Activated CD8-positive, alpha-beta memory T cell treated with anti-CD3 and anti-CD28 coated beads for 4 hours (primary cell): ENCODE measurements at places on chromosomes 12 and 14.

- DNase-seq, result no peak
These were observed 15.7 kb downstream of the CLEC4C start for GRCh38 chr12:7731486-7731885.

GRCh38 chr12:54060975-54061778 lies 7.5 kb downstream of the HOXC4 start:
- no peak for DNase-seq

DNA sequence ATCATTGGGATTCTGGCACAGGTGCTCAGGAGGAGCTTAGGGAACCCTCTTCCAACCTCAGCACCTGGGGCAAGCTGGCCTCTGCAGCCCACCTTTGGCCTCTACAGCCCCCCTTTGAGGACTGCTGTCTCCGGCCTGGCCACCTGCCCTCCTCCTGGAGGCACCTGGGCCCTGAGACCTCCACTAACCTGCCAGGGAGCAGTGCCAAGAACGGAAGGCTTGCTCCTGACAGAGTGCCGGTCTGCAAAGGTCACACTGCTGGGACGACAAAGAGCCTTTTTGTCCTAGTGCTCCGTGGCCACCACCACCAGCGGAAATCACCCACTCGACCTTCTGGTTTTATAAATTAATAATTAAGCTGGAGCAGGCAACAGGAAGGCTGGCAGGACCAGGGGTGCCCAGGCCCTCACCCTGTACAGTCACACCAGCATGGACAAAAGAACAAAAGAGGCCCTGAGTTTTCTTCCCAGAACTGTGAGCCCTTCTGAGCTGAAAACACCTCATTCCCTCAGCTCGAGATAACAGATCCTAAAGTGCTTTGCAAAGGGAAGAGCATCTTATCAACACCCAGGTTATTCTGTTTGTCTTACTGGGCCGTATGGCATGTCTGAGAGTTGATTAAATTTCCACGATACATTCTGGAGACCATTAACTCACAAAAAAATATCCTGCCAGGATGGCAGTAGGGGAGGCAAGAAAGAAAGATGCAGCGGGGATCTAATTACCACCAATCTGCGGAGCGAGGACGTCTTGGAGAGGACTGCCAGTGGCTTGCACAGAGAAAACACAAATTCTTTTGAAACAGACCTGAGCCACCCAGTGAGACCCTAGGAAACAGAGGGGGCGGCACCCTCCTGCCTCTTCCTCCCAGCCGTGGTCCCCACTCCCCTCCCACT lies 8.2 kb downstream of the TESC start:
- DNase-seq, result no peak

- DNase-seq, result no peak
These were observed 65.0 kb downstream of the RFLNA start for GRCh38 chr12:124359671-124360581.

DNA sequence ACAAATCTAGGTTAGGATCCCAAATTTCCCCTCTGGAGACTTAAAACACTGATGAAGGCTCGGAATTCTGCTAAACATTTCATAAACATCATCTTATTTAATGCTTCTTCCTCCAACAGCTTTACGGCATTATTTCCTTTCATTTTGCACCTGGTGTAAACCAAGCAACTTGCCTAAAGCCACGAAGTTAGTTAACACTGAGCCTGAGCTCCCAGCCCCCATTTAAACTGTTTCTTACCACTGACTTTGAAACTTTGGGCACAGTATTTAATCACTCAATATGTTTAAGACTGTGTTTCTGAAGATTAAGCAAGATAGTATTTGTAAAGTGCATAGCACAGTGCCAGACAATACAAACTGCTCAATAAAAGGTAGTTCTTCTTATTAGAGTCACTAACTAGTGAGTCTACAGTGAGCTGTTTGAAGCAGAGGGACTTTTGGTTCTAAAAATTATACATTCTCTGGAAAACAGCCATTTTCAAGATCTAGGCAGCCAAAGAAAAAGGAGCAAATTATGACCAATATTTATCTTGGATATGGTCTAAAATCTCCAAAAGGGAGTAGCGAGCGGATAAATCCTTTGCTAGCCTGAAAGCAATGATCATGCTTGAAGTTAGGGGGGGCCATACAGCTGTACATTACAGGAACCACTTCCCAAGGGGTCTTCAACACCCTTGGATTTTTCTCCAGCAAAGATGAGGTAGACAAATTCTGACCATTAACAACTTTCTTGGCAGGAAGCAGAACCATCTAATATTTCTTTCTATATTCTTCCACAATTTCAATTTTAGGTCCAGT lies 4.0 kb downstream of the EGLN3 start:
- DNase-seq, result no peak

- no peak for DNase-seq
These were observed 108.6 kb downstream of the VRK1 start for GRCh38 chr14:96905825-96906224.

- DNase-seq, result no peak
These were observed 15.1 kb upstream of the GRIP1 start for GRCh38 chr12:66693901-66694513.

- no peak for DNase-seq
These were observed 23.1 kb upstream of the SMUG1 start for GRCh38 chr12:54211920-54212319.

DNA sequence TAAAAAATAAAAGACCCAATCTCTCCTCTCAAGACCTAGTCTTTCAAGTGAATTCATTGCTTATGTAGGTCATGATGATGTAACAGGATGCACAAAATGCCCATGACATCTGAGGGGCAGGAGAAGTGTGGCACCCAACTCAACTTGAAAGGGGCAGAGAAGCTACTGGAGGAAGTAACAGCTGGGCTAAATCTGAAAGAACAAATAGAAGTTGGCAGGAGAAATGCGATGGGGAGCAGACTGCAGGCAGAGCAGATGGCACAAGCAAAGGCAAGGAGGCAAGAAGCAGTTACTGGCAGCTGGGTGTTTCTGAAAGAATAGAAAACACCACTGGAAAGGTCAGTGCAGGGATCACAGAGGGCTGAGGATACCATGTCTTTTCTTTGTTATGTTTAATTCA lies 14.6 kb downstream of the SLC38A4 start:
- no peak for DNase-seq

DNA sequence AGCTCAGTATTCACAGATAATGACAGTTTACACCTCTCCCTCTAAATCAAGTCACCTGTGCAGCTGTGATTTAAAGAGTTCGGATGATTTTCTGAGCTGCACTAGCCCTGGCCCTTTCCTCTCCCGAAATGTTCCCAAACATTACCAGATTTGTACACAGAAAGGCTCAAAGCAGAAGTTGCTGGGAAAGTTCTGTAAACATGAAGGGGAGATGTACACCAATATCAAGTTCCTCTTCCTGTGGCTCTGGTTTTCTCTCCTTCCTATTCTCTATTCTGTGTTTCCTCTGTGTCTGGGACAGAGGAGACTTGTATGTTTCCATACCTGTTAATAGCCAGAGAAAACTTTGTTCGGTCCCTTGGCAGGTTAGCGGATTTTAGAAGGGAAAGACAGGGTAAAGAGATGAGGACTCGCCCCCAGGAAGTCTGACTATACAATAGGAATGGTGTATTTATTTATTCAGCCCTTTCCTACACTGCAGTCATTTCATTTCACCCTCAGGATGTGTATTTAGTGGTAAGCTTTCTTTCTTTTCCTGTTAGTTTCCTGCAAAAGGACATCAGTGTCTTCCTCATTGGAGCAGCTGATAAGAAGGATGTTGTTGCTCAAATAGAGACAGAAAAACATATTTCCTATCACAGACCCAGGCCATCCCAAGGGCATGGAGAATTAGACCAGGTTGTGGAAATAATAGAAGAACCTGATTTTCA lies 7.6 kb upstream of the NUMB start:
- no peak for DNase-seq

GRCh38 chr14:48023881-48024280 lies 348.5 kb upstream of the MDGA2 start:
- DNase-seq, result no peak

GRCh38 chr12:78891646-78892353 lies 27.2 kb downstream of the SYT1 start:
- DNase-seq, result no peak

DNA sequence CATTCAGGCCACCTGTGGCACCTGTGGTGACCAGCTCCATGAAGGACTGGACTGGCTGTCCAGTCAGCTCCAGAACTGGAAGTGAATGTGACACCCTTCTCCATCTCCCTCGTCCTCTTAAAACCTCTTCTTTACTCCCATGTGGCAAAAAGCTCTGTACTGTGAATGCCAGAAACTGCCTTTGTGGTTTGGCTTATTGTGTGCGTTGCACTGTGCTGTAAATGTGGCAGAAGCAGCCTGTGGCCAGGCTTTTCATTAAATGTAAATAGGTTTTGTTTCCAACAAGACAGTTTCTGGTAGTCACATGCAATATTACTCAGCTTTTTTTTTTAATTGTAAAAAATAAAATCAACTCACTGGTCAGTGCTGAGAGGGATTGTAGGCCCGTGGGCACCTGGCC lies 453.7 kb downstream of the ATP23 start:
- no peak for DNase-seq

DNA sequence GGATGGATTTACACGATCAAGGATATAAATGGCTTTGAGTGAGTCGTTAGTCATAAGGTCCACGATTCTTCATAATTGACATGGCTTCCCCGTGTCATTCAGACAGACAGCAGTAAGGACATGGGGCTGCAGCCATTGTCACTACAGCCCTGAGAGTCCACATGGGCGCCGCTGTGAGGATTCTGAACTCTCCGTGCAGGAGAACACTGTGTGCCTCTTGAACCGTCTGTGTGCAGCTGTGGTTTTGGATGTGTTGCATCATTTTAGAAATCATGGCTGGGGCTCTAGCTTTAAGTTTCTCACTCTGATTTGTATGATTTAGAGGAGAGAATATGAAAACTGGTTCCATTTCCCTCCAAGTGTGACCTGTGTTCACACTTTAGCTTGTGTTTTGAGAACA lies 47.2 kb downstream of the NPAS3 start:
- no peak for DNase-seq

DNA sequence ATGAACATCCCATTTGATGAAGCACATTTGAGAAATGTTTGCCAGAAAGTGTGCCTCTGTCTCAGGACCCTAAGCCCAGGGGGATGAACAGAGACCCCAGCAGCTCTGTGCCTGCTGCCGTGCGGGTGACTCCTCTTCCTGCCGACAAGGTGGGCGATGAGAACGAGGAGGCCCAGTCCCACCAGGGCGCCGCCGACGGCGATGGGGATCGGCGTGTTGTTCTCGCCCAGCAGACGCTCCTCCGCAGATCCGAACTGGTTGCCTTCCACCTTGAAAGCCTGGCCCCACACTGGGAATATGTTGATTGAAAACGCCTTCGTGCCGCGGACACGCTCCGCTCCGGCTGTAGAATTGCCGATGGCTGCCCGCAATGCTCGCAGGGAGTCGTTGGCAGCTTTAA lies 44.1 kb downstream of the LRTM2 start:
- DNase-seq, result no peak

GRCh38 chr12:18981732-18982131 lies 147.8 kb upstream of the PLEKHA5 start:
- DNase-seq, result no peak

- no peak for DNase-seq
These were observed 241.9 kb upstream of the DCN start for GRCh38 chr12:91424506-91424905.

DNA sequence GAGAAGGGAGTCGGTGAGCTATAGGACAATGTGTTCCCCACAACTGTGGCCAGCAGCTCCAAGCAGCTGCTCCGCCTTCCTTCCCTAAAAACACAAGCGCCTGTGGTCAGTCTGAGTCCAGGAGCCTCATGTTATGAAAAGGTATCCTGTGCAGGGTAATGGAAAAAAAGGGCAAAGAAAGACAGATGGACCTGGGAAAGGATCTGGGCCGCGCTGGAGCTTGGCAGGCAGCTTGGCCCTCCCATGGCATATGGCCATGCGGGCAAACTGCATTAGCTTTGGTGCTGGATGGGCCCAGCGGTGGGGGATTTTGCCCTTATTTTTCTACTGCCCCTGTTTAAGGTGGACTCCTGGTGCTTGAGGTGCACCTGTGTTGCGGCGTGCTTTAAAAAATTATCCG lies 23.7 kb upstream of the CHST11 start:
- no peak for DNase-seq

- no peak for DNase-seq
These were observed 80.6 kb downstream of the MAP1LC3B2 start for GRCh38 chr12:116639765-116640164.

DNA sequence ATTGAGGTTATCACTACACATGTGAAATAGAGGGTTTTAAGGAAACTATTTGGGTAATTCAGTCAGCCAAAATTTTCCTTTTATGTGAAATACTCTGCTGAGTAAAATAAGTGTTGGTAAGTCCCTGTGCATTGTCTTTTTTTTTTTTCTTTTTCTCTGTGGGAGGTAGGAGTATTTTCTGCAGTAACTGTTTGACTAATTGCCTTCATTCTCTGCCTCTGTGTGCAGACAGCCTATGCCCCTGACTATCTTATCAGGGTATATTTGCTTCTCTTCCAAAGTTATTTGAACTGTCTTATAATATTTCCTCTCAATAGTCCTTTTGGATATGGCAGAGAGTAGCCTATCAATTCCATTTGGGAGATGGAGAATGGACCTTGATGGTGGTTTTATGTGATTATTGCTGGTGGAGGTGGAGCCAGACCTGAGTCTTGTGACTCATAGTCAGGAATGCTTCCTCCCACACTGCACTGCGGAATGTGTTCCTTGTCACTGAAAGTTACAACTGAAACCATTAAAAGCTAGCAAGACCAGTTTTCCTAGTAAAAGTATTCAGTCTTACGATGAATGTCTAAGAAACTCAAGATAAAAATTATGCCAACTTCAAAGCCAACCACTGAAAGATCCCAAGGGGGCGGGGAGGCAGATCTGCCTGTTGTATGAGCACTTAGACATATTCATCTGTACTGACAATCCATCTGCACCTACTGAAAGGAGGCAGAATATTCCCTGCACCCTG lies 40.9 kb upstream of the STXBP6 start:
- no peak for DNase-seq

GRCh38 chr14:51167587-51168214 lies 72.3 kb upstream of the TMX1 start:
- no peak for DNase-seq

DNA sequence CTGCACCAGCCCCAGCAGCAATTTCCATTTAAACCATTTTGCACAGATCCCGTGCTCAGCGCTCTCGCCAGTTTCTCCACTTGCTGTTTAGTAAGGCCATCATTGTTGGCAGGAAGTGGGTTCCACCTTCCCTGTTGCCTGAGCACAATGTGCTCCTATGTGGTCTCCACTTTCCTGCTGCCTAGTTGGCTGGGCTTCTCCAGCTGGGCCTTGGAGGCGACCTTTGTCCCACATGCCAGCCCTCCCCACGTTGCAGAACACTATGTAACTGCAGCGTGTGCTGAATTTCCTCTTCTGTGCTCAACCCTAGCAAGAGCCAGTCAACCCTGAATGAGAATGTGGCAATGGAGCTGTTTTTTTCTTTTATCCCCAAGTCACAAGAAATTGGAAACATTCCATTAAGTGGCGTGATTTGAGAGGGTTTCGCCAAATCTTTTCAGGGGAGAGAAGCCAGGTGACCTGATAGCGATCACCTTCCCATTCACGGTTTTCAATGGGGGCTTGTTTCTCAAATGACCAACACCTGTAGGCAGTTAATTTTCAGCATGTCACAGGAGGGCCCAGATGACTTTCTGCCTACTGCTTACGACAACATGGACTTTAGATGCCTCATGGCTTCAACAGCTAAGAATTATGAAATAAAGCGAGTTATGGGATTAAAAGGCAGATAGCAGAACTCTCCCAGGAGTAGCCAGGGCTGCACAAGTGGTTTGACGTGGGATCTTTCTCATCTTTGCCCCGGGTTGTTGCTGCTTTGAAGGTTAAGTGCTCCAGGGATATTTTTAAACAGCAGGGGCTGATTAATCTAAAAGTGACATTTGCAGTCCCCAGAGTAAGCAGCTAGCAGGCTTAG lies at the start of gene ACACB:
TSS of gene ACACB (plus strand) at position 830 of the 853 bp plus-strand sequence. CDS start 22,819 bp downstream, outside the sequence.
- no peak for DNase-seq
